ENCODE measurements at places on chromosomes 11 and 22.
A peak's percentile ranks its signal among the peaks of the same experiment; 100 is the strongest.

- DNase-seq: no peak
These were observed 67.5 kb downstream of the NFAM1 start for GRCh38 chr22:42364604-42365110.

DNA sequence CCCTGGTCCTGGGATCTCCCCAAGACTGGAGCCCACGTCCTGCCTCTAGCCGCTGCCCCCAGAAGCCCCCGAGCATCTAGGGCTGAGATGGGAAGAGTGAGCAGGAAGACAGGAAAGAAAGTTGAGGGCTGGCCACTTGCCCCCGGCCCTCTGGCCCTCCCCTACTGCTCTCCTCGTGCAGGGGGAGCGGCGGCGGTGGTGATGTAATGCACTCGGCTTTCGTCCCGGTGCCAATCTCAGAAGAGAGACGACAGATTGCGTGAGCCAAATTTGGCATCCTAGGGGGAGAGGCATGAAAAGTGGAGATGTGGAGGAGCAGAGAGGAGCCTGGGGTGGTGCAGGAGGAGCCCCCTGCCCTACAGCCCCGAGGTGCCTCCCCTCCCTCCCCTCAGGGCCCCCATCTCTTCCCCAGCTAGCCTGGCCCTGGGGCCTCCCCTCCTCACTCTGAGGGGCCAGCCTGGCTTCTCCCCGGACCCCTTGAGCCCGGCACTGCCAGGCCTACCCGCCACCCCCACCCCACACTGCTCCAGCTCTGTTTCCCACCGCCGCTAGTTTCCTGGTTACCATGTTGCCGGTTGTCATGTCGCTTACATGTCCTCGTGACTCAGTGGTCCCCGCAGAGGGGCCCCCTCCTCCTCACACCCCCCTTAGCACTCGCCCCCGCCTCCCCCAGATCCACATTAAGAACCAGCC lies 2.5 kb downstream of the KCNJ4 start:
- DNase-seq: no peak

DNA sequence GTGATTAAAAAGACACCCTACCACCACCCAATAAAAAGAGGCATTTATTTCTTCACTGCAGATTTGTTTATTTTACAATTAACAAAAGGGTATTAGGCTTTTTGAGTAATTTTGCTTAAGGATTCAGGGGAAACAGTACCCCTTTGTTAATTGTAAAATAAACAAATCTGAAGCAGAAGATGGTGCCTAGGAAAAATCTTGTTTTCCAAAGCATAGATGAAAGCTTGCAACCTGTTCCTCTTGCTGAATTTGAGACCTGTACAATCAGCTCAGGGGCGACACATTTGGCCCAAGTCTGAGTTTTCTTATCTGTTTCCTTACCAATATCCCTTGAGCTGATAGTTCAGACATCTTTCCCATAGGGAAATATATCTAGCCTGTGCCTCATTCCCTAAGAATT lies 171.9 kb downstream of the GRIA4 start:
- DNase-seq: no peak

- no peak for DNase-seq
These were observed 24.2 kb downstream of the MS4A6A start for GRCh38 chr11:60158636-60159035.

- no peak for DNase-seq
These were observed 27.7 kb upstream of the PPP2R1B start for GRCh38 chr11:111793863-111794262.

DNA sequence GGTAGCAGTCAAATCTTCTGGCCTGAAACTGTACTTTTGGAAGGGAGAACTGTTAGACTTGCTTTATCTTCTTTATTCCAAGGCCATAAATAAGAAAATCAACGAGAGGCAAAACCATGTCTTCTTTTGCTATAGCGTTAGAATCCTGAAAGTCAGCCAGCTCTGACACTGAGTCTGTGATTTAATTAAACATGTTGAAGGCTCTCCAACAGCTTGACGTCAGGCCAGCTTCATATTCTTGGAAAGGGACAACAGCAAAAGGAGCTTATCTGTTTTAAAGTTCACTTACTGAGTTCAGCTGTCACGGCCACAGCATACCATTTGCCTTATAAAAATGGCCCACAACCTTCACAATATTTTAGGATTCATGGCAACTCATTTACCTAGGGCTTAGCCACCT lies 131.0 kb upstream of the LDLRAD3 start:
- DNase-seq: no peak

- no peak for DNase-seq
These were observed 140.7 kb upstream of the ANO3 start for GRCh38 chr11:26191193-26191592.

DNA sequence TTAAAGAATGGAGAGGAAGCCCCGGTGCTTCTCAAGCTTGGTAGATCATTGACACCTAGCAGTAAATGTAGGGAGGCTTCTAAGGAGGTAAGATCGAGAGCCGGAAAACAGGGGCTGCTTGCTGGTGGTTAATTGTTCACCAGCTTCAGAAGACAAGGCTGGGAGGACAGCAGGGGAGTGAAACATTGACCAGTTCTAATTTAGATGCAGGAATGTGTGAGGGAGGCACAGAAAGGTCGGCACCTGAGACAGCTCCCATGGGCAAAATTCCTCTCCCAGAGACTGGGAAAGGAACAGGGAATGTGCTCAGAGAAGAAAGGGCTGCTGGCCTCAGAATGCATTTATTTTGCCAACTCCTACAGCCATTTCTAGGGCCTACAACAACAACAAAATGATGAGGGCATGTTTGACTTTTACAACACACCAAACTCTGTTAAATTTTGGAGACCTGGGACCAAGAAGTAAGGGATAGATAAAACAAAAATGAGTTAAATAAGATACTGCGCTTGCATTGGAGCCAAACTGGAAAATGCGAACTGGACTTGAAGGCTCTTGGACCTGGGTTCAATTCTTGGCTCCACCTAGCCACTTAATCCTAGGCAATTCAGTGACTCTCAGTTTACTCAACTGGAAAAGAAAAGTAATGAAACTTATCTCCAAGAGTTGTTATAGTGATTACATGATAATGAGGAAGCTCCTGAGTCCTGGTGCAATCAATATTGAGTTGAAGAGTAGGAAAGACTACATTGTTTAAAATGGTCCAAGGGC lies 31.0 kb downstream of the FZD4 start:
- no peak for DNase-seq

DNA sequence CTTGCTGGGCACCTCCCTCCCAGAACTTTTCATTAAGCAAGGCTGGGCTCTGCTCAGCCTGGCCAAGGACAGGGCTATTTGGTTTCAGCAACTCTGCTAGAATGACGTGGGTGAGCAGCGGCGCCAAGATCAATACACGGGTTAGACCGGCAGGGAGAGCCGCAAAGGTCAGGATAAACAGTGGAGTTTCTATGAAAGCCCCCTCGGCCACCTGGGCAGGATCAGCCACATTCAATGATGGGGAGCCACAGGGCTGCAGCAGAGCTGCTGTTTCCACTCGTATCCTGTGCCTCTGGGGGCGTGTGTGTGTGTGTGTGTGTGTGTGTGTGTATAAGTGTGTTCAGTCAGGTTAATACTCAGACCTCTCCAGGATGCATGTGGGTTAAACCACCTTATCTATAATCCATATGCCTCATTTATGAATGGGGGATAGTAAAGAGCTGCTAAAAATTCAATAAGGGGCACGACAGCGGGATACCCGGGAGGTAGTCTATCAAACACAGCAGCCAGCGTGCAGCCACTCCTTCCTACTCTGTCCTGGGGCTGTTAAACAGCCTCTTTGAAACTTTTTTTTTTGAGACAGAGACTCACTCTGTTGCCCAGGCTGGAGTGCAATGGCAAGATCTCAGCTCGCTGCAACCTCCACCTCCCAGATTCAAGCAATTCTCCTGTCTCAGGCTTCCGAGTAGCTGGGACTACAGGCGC lies 34.8 kb downstream of the MYH9 start:
- DNase-seq: no peak

DNA sequence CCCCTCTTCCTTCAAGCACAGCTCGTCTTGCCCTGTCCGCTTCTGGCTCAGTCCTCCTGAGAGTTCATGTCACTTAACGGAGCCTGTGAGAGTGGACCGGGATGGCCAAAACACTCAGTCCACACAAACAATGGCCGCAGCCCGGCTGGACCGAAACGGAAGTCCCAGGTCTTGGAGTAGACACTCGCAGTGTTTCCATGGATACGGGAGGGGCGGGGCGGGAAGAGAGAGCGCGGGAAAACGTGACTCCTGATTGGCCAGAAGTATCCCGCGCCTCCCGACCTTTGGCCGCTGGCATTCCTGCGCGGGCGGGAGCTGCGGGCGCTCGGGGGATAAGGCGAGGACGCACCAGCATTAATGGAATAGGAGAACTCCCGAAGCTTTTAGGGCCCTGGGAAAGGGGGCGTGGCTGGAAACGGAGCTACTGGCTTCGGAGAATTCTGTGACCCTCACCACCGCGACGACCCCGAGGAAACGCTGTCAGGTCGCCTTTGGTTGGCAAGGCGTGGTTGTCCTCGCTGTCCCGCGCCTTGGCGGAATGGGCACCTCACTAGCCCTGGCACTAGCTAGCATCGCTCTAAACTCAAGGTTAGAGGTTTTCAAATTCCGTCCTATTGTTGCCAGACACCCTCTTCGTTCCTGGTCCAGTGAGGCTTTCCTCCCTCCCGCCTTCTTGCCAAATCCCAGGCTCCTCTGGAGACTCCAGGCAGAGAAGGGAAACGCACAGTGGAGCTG lies at the start of the genes NLRP14 and ZNF214:
Gene NLRP14 (plus strand): TSS at position 297 of the 735 bp plus-strand sequence. CDS start 18,108 bp downstream, outside the sequence.
Gene ZNF214 (minus strand): TSS at position 164 of the 735 bp plus-strand sequence. CDS start 17,511 bp downstream, outside the sequence.
- DNase-seq: no peak

GRCh38 chr11:6526411-6527135 lies 29.5 kb downstream of the DNHD1 start:
- DNase-seq: no peak

DNA sequence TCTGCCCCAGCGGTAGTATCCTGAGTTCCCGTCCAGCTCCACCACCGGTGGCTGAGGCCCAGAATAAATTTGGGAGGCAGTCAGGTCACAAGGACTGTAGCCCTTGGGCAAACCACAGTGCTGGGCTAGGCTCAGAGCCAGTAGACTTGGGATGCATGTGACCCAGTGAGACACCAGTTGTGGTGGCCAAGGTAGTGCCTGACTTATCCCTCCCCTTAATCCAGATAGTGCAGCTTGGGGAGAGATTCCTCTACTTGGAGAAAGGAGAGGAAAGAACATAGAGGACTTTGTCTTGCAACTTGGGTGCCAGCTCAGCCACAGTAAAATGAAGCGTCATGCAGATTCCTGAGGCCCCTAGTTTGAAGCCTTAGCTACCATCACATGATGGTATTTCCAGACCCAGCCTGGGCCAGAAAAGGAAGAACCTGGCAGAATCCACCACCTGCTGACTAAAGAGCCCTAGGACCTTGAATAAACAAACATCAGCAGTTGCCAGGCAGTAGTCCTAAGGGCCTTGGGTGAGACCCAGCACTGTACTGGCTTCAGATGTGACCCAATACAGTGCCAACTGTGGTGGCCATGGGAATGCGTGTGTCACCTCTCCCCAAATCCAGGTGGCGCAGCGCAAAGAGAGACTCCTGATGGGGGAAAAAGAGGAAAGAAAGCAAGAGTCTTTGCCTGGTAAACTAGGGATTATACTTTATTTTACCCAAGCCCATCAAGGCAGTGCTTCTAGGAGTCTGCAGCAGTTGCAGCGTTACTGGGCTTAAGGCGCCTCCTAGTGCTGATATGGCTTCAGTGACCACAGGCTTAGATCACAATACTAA lies 17.0 kb upstream of the DDX10 start:
- DNase-seq: peak; percentile 13

GRCh38 chr11:101582236-101582988 lies 1.4 kb downstream of the TRPC6 start:
- DNase-seq: no peak

DNA sequence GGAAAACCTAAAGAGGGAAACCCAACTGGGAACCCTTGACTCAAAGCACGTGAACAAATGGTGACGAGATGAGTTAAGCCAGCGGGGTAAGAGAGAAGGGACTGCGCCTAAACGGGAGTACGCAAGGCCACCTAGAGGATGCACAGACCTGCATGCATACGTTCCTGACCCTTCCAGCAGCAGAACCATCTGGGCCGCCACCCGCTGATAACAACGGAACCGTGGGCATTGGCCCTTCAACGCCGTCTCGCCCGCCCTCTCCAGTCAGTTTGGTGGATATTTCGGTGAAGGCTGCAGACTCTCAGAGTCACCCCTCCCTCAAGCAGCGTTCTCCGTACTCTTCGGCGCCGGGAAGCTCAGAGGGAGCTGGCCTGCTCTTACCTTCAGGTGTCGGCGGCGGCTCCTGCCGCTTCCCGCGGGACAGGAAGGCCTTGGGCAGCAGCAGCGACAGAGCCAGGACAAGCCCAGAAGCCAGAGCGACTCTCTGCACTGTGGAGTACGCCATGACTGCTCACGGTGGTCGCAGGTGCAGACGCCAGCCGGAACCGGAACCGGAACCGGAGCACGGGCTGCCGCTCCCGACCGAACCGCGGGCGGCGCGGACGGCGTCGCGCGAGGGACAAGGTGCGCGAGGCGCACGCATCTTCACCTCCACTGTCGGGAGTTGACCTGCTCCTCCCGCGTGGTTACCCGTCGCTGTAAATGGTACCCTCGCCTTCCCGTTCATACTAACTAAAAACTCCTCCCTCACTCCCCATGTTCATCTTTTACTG lies at the start of gene RIC3:
Gene RIC3 (minus strand): TSS at position 541 of the 773 bp plus-strand sequence. CDS start 36 bp downstream, at position 505.
- no peak for DNase-seq

DNA sequence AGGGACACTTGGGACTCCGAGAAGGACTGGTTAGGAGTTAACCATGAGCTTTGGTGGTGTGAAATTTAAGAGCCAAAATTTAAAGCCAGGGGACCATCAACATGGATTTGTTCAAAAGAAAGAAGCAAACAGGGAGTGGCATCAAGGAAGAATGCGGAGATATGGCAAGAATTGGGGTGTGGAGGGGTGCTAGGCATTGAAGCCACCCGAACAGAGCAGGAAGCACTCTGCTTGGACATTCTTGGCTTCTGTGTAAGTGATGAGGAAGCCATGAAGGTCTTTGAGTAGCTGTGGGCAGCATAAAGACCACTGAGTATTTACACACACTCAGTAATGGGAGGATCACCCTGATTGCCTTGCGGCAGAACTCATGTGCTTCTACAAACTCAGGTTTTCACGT lies 27.2 kb upstream of the PAMR1 start:
- no peak for DNase-seq

- no peak for DNase-seq
These were observed 55.0 kb upstream of the ARFGAP3 start for GRCh38 chr22:42912059-42912458.

DNA sequence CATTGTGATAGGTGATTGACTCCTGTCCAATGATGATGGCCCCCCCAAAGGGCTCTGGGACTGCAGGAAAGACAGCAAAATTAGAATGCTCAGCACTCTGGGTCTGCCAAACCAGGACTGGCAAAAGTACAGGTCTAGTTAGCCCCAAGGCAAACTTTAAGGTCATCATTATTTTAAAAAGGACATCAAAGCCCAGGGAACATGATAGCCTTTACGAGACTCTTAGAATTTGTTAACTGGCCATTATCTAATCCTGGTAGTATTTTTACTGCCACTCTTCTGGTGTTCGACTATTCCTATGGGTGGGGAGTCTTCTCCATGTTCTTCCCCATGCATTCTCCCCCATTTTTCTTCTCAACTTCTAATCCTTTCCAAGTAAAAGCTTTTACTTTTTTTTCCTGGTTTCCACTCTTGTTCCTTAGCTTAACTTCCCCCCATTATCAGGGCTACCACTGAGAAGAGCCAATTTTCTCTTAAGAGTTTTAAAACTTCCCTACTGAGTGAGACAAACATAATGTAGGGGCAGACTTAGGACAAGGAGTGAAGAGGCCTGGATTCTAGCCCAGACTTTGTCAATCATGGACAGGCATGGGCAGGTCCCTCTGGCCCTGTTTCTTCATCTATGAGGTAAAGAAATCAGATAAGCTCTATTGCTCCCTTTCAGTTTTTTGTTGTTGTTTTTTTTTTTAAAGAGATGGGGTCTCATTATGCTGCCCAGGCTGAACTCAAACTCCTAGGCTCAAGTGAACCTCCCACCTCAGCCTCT lies 7.1 kb downstream of the DDB1 start:
- no peak for DNase-seq

- DNase-seq: no peak
These were observed 65.5 kb downstream of the BMAL1 start for GRCh38 chr11:13343067-13343466.
